A549 treated with CpdA at 1 μM for 4 hours (cell line): ENCODE measurements at places on chromosomes 7 and 10. TPM values are rescaled to one million over a fixed set of nuclear protein-coding genes. Genes with fewer than 3 reads are reported as not detected.

Gene ZP3
- 18.4 to 22.7 TPM (median 20.0 TPM) in 5 replicates for total RNA-seq

Gene ATOH7
- total RNA-seq: 0.17 to 0.48 TPM (median 0.31 TPM) in 5 replicates

Gene IFIT3
- 5.0 to 7.7 TPM (median 5.9 TPM) in 5 replicates for total RNA-seq

Gene PIP
- total RNA-seq: not detected in 5 replicates

Gene FAM20C
- 29.8 to 39.0 TPM (median 35.5 TPM) in 5 replicates for total RNA-seq

Gene PRLHR
- not detected in 5 replicates for total RNA-seq

Gene LHFPL3
- not detected in 5 replicates for total RNA-seq

Gene FXYD4
- total RNA-seq: not detected in 5 replicates

Gene ADIRF
- total RNA-seq: 0.16 to 0.49 TPM in 2 of 5 replicates, not detected in the others

Gene AKR1E2
- 6.0 to 9.2 TPM (median 7.5 TPM) in 5 replicates for total RNA-seq

Gene SPDYE5
- not detected in 5 replicates for total RNA-seq

Gene STOX1
- total RNA-seq: 0.74 to 1.1 TPM (median 0.86 TPM) in 5 replicates

Gene STEAP2
- total RNA-seq: 3.8 to 4.9 TPM (median 4.5 TPM) in 5 replicates

Gene GHRHR
- not detected in 5 replicates for total RNA-seq
